NCI-H2171 (cell line): ENCODE measurements at places on chromosomes 3 and 15.

GRCh38 chr3:102354818-102355515 is 79.8 kb upstream of the ZPLD1 start:
- DNase-seq: no peak

- peak; percentile 11 for DNase-seq
Measured at GRCh38 chr3:45915518-45916231, 27.6 kb upstream of the CXCR6 start.

DNA sequence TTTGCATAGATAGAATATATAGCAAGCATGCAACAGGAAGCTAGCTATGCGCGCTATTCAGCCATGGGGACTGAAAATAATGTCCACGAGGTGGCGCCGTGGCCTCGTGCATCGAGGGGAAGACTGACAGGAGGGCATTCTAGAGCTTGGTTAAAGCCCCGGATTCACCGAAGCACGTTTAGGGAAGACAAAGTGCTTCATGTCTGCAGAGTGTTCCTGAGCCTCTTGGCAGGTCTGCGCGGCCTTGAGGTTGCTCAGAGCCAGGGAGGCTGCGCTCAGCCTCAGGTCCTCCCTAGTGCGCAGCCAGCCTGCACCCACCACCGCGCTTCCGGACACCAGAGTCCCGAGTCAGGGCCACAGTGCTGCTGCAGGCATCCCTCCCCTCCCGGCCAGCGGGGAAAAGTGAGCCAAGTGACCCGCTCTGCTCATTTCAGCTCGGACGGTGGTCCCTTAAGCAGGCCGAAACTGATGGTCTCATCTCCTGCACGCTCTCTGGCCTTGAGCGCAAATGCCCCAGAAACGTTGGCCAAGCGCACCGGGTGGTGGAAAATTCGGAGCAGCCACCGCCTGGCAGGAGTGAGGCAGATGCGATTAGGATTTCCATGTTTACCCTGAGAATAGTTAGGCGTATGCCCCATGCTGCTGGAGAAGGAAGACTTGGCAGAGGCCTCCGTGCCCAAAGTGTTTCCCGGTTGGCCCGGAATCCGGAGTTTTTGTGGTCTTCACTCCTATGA is 24.8 kb downstream of the GABRA5 start:
- peak; percentile 77 for DNase-seq

DNA sequence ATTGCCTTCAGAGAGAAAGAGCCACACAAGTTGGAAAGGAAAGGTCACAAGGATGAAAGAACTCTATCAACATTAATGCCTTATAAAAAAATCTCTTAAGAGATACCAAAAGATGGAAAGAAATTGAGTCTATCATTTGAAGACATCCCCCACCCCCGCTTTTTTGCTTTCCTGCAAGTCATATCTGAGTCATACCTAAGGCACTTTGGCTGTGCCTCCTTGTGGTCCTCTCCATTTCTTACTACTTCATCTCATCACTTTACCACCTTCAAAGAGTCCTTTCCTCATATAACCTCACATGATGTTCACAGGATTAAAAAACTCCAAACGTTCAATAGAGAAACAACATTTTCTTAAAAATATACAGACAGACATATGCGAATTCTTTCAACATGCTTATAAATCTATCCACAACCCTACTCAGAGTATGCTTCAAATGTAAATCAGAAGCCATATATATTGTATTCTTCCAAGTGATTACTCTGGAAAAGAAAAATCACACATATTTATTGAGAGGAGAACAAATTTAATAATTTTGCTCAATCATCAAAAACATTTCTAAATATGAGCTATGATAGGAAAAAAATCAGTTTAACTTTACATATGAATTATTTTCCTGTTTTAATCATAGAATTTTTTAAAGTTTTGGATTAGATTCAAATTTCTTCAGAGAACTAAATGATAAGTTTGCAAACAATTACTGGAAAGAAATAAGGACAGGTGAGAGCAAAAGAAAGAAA is 1003.9 kb upstream of the CFAP20DC start:
- no peak for DNase-seq

DNA sequence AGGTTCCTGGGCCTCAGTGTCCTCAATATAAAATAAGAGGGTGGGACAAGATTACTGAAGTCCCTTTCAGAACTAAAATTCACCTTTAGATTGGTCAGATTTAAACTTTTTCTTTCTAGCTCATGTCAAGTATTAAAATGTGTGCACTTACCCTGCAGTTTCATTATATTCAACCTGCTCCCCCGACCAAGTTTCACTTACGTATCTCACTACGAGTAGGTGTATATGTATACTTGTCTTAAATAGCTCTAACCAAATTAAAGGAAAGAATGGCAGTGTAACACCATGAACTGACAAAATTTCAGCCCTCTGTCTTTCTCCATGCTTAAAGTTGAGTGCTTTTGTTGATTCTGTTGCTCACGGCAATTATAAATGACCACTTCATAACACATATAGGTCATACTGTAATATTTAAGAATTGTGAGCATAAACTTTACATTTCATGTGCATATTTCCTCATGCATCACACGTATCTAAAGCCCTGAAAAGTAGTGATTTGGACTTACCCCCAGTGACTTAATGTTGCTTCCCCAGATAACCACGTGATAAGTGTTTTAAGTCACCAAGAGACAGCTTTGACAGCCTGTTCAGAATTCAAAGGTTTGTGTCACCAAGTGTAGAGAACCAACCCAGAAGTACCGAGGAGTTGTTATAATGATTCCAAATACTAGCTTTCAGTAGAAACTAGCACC is 70.0 kb downstream of the PGPEP1L start:
- no peak for DNase-seq

- peak; percentile 97 for DNase-seq
Measured at GRCh38 chr3:130839813-130840212, 54.1 kb upstream of the ATP2C1 start.

- no peak for DNase-seq
Measured at GRCh38 chr15:71273731-71274447, 158.6 kb downstream of the THSD4 start.

- no peak for DNase-seq
Measured at GRCh38 chr3:54873059-54874010, 54.5 kb downstream of the LRTM1 start.

DNA sequence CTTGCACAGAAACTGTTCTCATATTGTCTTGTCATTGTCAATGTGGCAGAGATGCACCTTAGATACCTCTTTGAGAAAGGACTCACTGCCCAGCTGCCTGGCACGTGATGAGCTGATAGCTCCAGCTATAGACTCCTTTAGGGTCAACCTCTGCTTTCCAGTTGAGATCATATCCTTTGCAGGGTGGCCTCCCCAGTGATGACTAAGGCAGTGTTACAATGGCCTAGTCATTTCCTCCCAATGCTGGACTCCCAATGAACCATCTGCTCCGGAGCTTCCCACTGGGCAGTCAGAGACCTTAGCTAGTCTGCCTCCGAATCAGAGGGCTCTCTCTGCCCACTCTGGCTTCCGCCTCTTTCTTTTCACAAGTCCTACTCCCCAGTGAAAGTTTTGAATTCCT is 79.5 kb downstream of the CHRD start:
- no peak for DNase-seq

GRCh38 chr3:53229606-53230005 is 26.2 kb downstream of the TKT start:
- DNase-seq: no peak

DNA sequence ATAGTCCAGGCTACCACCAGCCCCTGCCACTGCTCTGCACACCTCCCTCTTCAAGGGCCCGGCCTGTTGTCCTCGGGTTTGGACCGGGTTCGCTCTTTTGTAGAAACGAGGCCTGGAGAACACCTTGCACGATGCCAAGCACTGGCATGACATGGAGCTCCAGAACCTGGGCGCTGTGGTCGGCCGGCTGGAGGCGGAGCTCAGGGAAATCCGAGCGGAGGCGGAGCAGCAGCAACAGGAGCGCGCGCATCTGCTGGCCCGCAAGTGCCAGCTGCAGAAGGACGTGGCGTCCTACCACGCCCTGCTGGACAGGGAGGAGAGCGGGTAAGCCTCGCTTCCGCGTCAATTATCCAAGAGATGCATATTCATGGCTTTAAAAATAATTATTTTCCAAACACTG is 72.4 kb downstream of the BFSP2 start:
- no peak for DNase-seq

DNA sequence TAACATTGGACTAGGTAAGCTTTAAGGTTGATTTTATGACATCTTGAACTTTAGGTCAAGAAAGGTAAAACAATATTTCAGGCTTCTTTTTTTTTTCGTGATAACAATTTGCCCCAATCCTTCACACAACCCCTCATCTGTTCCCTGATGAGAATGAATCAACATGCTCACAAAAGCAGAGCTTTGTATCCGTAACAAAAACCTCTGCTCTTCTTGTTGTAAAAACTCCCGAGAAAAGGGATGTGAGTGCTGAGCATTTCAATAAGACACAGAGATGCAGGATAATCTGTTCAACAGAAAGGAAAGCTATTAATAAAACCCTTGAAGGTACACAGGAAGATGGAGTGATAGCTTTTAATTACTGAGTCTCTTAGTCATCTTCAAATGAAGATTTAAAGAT is 94.3 kb downstream of the RAD18 start:
- DNase-seq: no peak

GRCh38 chr15:75225951-75226732 is 24.5 kb downstream of the C15orf39 start:
- no peak for DNase-seq

- DNase-seq: no peak
Measured at GRCh38 chr3:78825118-78825857, 942.5 kb downstream of the ROBO1 start.

DNA sequence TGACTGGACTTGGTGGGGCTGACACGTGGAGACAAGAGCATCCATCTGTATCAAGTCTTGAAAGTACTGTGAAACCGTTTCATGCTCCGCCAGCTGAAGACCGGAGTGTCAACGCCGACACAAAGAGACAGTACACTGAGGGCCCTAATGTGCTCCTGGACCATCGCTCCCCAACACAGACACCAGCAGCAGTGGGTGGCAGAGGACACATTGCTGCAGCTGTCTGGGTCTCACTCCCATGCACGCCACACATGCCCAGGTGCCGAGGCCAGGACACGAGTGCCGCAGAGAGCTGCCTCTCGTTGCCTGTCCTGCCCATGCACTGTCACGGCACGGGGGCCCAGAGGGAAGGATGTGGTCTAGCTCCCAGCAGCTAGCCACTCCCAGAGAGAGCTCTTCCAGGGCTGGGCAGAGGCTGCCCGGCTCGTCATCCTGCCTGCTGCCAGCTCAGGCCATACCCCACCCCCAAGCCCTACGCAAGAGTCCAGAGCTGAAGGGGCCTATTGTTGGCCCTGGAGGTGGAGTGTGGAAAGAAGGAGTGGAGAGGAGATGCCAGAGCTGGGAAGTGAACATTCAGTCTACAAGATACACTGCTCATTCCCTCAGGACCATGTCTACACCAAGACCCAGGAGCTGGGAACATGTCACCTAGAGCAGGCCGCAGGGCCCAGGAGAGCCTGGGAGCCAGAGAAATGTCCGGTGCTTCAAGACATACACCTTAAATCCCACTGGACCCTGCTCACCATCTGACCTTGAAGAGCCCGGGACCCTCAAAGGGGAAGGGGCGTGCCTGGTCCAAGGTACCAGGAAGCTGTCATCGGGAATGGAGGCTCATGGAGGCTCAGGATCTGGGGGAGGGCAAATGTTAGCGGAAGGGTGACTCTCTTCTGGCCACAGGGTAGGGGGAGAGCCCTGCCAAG is 7.7 kb downstream of the TNK2 start:
- DNase-seq: no peak

GRCh38 chr3:143056372-143056771 is 55.0 kb downstream of the U2SURP start:
- no peak for DNase-seq

- no peak for DNase-seq
Measured at GRCh38 chr3:107855710-107856109, 235.1 kb downstream of the CD47 start.

GRCh38 chr15:92083190-92083589 is 229.7 kb downstream of the SLCO3A1 start:
- no peak for DNase-seq

GRCh38 chr3:37504583-37505357 is 330.4 kb upstream of the LRRFIP2 start:
- no peak for DNase-seq

- peak; percentile 43 for DNase-seq
Measured at GRCh38 chr3:197003461-197004385, 25.9 kb downstream of the MELTF start.

DNA sequence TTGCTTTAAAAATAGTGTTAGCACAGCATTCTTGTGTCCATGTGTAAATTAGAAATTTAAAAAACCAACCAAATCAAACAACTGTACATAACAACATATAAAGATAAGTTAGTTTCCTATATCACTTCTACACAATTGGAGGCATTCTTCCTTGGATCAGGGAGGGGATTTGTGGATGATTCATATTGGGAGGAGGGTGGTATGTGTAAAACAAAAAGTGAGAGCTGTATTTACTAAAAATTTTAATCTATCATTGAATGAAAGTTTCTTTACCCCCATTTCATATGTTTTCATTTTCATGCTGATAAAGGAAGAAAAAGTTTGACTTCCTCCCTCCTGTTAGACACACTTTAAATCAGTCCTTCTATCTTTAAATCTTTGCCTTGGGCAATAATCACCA is 325.0 kb downstream of the SATB1 start:
- no peak for DNase-seq

DNA sequence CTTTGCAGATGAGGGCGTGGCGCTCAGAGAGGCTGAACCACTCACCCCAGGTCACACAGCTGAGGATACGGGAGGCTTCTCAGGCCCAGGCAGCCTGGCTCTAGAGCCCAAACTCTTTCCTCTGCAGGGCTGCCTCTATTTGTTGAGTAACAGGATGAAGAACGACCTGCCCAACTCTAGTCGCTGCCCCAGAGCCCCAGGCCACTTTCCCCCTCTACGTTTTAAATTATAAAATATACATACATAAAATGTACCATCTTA is 19.2 kb upstream of the ZXDC start:
- no peak for DNase-seq

- DNase-seq: no peak
Measured at GRCh38 chr3:13138833-13139145, 65.6 kb upstream of the IQSEC1 start.

GRCh38 chr3:52742418-52743041 is 28.2 kb downstream of the NEK4 start:
- DNase-seq: no peak

GRCh38 chr15:88020806-88021205 is 235.7 kb downstream of the NTRK3 start:
- DNase-seq: no peak

GRCh38 chr3:107142171-107142570 is 235.1 kb upstream of the CCDC54 start:
- peak; percentile 72 for DNase-seq

GRCh38 chr3:101252945-101253344 is 67.4 kb downstream of the IMPG2 start:
- DNase-seq: no peak

DNA sequence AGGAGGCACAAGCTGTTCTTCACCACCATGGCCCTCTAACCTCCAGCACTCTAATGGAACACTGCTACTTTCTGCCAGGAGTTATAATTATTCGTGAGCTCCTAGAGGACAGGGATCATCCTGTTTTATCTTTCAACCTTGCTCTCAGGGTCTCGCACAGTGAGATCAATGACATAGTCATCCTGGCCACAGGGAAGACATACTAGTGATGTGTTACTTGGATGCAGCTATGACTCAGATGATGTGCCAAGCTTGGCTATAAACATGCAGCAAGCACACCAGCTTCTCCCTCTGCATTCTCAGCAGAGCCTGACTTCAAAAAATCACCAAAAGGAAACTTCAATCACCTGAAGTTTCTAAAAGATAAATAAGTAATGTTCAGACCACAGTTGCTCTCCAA is 203.8 kb upstream of the HES1 start:
- no peak for DNase-seq
